ENCODE measurements at places on chromosomes 7 and 10.
A peak's percentile ranks its signal among the peaks of the same experiment; 100 is the strongest.

DNA sequence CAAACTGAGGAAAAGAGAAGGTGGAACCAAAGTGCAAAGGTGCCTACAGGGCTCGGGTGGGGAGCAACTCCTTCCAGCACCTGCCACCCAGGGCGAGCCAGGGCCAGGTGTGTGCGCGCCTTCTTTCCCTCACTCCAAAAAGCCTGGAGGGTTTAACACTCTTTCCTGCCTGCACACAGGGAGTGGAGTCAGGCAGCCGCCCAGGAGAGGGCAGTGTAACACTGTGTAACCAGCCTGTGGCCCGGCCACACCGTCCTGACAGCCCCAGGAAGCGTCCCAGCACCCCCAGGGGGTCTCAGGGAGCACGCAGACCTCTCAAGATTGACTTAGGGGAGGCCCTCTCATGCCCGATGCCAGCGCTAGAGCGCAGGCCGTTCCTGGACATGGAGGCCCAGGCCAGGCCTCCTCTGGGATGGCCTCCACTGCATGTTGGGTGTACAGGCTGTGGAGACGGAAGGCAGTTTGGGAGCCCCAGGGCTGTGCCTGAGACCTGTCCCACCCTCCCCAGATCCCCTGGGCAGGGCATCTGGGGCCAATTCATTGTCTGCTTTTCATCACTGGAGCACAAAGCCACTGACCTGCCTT, 13.4 kb downstream of the BRI3 start:
- DNase-seq = peak; percentile 51

GRCh38 chr10:88895250-88895649, 15.2 kb downstream of the STAMBPL1 start:
- DNase-seq = no peak

GRCh38 chr7:94382746-94383145, 11.9 kb upstream of the COL1A2 start:
- no peak for DNase-seq

DNA sequence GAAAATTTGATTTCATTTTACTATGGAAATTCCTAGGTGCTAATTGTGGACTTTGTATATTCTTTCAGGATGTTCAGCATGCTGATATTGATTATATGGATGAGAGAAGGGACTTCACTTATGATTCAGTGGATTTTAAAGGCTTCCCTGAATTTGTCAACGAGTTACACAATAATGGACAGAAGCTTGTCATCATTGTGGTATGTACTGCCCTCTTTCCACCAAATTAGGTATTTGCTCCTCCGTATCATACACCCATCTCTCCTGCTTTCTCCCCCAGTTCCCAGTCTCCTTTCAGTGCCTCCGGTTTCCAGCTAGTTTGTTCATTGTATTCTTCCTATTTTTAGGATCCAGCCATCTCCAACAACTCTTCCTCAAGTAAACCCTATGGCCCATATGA, 34.6 kb downstream of the MGAM start:
- DNase-seq = no peak

DNA sequence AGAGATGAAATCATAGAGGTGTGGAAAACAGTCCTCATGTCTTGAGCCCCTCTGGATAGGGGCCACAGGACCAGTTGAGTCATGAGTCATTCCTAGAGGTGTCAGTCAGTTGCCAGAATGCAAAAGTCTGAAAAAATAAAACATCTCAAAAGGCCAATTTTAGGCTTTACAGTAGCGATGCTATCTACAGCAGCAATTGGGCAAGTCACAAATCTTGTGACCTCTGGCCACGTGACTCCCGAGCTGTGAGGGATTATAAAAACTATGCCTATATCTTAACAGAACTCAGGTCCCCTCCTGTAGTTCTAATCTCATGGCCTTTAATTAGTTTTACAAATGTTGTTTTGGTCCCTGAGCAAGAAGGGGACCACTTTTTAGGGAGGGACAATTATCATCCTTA, 15.6 kb upstream of the TAS2R41 start:
- DNase-seq = no peak
